ENCODE measurements at places on chromosomes 12 and 14. TPM values are rescaled to one million over a fixed set of nuclear protein-coding genes. Genes with fewer than 3 reads are reported as not detected.

Gene FERMT2
- 116 TPM for total RNA-seq

Gene CCDC38
- total RNA-seq, result 0.08 TPM

Gene OR4N5
- total RNA-seq, result not detected

Gene TSPAN9
- total RNA-seq, result 156 TPM

Gene FANCM
- total RNA-seq, result 2.9 TPM

Gene LHX5
- total RNA-seq, result not detected

Gene GLI1
- 0.56 TPM for total RNA-seq

Gene UBE2N
- total RNA-seq, result 77.3 TPM

Gene TAS2R10
- total RNA-seq, result not detected

Gene KRT80
- not detected for total RNA-seq

Gene MLXIP
- 22.6 TPM for total RNA-seq

DNA sequence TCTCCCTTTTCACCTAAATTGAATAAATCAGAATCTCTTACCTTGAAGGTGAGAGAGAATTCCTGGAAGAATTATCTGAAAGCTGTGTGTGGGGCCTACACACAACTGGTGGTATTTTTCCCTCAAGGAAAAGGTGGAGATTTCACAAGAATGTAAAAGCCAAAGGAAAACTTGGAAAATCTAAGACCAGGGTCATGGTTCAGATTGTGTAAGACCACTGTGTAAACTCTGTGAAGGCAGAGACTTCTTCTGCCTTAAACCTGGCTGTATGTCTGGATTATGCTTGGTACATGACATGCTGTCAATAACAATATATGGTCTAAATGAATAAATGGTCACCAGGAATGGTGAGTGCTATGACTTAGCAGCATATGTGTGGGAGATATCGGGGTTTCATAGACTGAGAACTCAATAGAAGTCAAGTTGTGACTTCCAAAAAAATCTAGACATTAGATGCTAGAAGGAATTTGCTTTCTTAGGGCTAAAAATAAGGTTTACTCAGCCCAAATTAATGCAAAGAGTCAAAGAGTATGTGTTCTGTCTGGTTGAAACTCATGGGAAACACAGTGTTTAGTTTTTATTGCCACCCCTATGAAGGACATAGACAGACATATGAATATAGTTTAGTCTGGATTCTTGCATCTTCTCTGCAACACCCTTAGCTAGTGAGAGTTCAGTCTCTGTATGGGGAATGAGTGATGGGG is 163.7 kb downstream of the SNAPC1 start:
- DNase-seq, result no peak

DNA sequence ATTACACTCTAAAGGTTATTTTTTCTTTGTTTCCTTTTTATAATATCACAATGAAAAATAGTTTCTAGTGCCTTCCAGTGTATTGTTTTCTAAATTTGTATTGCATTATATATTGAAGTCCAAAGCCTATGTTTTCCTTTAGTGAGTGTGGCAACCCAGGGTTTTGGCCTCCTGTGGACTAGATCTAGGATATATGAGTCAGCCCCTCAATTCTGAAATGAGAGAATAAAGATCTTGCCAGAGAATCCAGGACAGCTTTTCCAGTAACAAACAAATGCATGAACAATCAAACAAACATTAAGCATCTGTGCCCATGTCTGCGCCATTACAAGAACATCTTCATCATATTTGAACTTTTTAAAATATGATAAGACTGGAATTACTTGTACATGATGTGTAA is 70.7 kb upstream of the SSTR1 start:
- no peak for DNase-seq

GRCh38 chr14:66359500-66359899 is 126.7 kb upstream of the CCDC196 start:
- DNase-seq, result no peak

- no peak for DNase-seq
These were observed 161.6 kb upstream of the SOX5 start for GRCh38 chr12:24111086-24111485.

DNA sequence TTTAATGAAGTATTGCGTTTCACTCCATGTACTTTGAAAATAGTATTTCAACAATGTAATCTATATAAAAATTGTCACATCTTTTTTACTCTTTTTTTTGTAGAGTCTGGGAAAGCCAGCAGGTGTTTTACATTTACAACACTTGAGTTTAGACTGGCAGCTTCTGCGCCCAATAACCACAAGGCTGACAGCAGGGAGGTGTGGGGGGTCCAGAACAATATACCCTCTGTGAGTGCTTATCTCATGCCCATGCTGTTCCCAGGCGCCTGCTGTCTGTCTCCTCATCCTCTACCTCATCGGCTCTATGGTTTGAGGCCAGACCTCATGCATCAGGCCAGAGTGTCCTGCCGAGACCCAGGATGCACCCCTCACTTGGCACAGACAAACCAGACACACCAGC is 24.9 kb downstream of the FBRSL1 start:
- DNase-seq, result no peak

DNA sequence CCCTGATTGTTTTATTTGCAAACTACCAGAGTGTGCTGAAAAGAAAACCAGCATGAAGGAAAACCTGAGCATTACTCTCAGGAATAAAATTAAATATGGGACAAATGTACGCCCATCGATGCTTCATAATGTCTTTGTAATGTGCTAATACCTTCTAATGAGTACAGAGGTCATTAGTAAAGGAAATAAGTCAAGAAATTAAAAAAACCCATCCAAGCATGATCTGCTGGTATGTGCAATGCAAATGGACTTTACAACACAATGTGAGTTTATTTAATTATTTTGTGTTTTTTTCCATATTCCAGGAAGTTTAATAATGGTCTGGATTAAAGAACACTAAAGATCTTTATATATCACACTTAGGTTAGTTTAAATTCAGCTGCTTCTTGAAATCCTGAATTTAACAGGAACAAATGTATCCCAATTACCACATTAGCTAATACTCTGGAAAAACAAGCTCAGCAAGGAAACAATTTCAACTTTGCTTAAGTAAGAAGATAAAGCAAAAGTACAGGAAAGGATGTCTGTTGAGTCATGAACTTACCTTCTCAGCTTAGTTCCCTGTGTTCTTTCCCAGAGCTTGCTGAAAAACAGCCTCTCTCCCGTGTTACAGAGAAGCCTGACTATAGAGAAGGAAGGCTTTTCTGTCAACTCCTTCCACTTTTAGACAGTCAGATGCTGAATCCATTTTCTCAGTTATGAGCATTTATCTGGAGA is 179.3 kb upstream of the TMEM260 start:
- no peak for DNase-seq

- DNase-seq, result no peak
These were observed 2.0 kb downstream of the SIX1 start for GRCh38 chr14:60647081-60647836.

- no peak for DNase-seq
These were observed 778 bp downstream of the SLC8B1 start for GRCh38 chr12:113333877-113334785.

GRCh38 chr14:69090187-69090789 is 62.6 kb downstream of the DCAF5 start:
- no peak for DNase-seq

GRCh38 chr14:68896132-68896531 is 83.0 kb downstream of the ACTN1 start:
- DNase-seq, result no peak

DNA sequence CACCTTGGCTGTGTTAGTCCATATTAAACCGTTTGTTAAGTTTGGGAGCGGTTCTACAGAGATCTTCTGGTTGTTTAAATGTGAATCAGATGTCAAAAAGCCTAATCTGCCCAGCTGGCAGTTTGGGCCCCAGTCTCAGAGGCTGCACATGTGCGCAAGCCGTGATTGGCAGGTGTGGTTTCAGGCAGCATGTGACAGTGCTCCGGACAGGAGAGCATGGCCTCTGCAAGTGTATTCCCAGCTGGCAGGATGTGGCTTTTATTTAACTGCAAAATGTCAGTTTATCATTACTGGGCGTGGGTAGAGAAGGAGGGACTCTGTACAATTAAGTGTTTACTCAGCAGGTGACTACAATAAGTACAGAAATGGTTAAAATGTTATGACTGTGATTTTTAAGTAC is 77.5 kb downstream of the PELI2 start:
- DNase-seq, result peak; percentile 52

- DNase-seq, result no peak
These were observed 138.3 kb downstream of the KSR2 start for GRCh38 chr12:117830471-117830870.

DNA sequence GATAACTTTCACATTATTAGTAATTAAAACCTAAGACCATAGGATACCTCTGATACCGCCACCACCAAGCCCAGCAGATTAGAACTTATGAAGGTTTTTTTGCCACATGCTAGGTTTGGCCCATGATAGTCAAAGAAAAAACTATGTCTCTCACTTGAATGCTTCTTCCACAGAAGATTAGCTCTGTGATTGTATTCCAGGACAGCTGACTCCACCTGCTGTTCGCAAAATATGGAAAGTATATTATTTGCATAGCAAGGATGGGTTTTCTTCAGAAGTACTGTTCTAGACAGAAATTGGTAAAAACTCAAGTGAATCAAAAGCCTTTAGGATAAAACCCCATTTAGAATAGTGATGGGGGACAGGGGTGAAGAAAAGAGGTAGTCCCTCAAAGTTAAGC is 42.2 kb downstream of the PPFIBP1 start:
- no peak for DNase-seq

DNA sequence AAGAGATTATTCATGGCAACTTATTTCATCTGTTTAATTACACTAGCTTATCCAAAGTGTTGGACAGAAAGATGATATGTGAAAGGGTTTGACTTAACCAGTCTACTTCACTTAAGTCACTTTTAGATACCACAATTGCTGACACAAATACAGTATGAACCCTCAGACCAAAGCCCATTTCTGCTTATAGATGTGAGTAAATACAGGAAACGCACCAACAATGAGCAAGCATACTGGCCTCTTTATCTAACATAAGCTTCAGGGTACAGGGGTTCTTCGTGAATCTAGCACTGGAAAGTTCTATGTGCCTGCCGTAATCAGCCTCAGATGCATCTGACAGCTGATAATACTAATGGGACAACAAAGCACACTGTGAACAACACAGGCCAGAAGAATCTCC is 209.6 kb downstream of the MED13L start:
- DNase-seq, result no peak

DNA sequence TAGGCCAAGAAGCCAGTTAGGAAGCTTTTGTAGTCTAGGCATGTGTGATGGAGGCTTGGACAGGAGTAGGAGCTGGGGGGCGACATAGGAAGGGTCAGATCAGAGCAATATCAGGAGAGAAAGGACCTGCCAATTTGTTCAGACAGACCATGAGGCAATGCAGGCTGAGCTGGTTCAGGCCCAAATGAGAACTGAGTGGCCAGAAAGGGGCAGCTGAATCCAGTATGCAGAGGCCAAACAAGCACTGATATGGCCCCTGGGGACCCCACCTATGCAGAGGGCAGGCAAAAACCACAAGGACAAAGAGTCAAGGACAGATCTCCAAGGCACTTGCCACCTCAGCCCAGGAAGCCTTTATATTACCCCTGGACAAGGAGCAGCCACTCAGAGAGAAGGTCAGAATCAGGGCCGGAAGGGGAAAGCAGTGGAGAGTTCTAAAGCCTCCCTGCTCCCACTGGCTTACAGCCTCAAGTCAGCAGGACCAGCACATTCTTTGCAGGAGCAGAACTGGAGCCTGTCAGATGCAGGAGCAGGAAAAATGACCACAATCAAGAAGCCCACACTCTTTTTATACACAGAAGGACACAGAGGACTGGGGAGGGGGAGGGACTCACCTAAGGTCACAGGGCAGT is 37.2 kb downstream of the CLMN start:
- DNase-seq, result no peak

DNA sequence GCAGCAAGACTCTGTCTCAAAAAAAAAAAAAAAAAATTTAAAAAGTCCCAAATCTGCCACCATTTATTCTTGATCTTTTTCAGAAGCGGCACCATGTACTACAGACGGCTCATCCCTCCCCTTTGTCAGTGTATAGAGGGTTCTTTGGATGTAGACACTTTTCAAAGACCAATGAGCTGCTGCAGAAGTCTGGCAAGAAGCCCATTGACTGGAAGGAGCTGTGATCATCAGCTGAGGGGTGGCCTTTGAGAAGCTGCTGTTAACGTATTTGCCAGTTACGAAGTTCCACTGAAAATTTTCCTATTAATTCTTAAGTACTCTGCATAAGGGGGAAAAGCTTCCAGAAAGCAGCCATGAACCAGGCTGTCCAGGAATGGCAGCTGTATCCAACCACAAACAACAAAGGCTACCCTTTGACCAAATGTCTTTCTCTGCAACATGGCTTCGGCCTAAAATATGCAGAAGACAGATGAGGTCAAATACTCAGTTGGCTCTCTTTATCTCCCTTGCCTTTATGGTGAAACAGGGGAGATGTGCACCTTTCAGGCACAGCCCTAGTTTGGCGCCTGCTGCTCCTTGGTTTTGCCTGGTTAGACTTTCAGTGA is 6.5 kb upstream of the ACACB start:
- DNase-seq, result no peak

DNA sequence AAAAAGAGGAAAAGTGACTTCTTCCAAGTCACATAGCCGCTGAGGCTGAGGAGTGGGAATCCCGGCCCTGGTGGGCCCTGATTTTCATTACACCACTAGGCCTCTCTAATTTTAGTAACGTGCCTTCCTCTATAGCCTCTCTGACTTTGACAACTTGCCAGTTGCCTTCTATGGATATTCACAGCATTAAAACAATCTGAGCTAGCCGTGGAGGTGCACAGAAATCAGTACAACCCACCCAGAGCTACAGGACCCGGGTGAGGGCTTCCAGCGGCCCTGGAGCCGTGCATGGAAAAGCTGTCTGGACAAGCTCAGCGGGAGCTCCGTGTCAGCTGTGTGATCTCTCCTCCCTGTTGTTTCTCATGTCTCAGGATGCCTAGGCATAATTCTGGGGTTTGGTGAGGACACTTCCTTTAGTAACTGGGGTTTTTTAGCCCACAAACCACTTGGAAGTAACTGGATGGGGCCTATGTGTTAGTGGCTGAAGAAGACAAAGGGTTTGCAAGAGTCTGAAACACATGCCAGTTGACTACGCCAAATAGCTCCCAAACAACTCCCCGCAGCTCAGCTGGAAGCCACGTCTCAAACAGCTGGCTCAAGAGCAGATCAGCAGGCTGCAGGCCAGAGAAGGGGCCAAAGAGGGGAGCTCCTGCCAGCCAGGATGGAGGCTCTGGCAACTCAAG is 53.0 kb downstream of the SSH1 start:
- DNase-seq, result peak; percentile 84

GRCh38 chr14:28690029-28690692 is 76.4 kb upstream of the FOXG1 start:
- DNase-seq, result no peak

GRCh38 chr12:131642101-131642540 is 68.8 kb upstream of the SFSWAP start:
- DNase-seq, result no peak

GRCh38 chr12:95788637-95789036 is 1.9 kb downstream of the NTN4 start:
- no peak for DNase-seq
